ENCODE measurements at places on chromosomes 3 and 15. TPM values are rescaled to one million over a fixed set of nuclear protein-coding genes. Genes with fewer than 3 reads are reported as not detected.

DNA sequence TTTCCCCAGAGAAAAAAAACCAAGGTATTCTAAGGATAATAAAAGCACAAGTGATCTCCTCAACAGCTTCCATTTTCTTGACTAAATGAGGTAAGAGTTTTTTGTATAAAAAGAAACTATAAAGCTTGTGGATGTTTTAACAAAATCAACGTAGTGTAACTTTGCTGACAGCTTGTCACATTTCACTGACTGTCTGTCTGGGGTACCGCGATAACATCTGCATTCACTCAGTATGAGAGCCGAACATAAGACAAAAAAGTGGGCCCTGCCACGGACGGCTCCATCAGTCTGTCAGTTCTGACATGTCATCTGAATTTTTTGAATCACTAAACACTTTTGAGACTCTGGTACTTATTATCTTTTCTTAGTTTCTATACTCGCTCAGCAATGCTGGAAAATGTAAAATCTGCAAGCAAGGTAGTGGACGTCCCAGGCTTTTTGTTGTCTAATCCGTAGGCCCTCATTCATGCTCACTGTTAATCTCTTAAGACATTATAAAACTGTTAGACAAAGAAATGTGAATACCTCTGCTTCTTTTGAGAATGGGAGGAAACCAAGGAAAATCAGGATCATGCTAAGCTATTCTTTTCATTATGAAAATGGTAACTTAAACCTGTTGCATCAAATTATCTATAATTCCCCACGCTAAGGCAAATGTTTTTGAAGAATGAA is 307.1 kb downstream of the MECOM start:
- H3K4me1 ChIP-seq, result peaks cover 3% of the 10 kb centered on the region
- H3K27ac ChIP-seq, result no peak overlapping the region
- no peak for DNase-seq
- H3K36me3 ChIP-seq, result no peaks in the 10 kb centered on the region
- no peaks in the 10 kb centered on the region for H3K27me3 ChIP-seq
- no peak overlapping the region for H3K4me3 ChIP-seq

DNA sequence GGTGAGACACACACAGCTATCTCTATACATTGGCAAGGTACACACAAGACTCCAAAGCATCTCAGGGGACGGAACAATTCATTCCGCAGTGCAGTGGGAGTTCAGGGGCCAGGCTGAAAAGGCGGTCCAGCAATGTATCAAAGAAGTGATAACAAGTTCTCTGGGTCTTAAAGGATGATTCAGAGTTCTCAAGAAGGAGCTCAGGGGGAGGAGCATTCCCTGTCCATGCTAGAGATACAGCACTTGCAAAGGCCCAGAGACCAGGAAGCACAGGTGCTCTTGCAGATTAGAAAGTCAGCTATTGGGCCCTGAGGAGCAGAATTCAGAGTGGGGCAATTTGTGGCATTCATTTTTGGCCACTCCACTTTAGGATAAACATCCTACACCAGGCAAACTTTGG is 34.9 kb downstream of the MECOM start:
- H3K4me1 ChIP-seq, result peaks cover 37% of the 10 kb centered on the region
- H3K4me3 ChIP-seq, result no peak overlapping the region
- H3K36me3 ChIP-seq, result no peaks in the 10 kb centered on the region
- H3K27ac ChIP-seq, result no peak overlapping the region
- no peaks in the 10 kb centered on the region for H3K27me3 ChIP-seq

GRCh38 chr3:156817646-156818272 is 8.4 kb upstream of the LEKR1 start:
- H3K4me1 ChIP-seq, result peaks cover 35% of the 10 kb centered on the region
- peak overlapping the region; percentile 66 for H3K4me3 ChIP-seq
- H3K36me3 ChIP-seq, result no peaks in the 10 kb centered on the region
- H3K27me3 ChIP-seq, result no peaks in the 10 kb centered on the region
- DNase-seq, result no peak

GRCh38 chr15:81029414-81030300 is 28.9 kb downstream of the TLNRD1 start:
- H3K27me3 ChIP-seq, result no peaks in the 10 kb centered on the region
- no peak overlapping the region for H3K27ac ChIP-seq
- H3K4me3 ChIP-seq, result no peak overlapping the region
- no peak for DNase-seq

DNA sequence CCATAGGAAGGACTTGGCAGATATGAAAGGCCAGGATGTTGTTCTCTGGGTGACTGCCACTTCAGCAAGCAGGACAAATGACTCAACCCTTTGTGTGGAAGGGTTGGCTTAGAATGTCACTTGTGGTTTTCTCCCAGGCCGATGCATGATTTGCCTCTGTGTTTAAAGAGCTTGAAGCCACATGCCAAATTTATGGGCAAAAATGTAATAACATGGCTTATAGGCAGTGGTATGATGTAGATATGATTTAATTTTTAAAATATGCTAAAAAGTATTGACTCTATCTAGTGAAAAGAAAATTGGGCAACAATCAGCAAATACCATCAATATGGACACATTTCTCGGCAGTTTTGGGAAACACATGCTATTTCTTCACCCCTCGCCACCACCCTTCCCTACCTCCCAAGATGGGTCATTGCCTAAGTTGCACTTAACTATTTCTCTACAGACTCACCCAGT is 114.6 kb downstream of the CYP19A1 start:
- H3K36me3 ChIP-seq, result no peaks in the 10 kb centered on the region
- no peak overlapping the region for H3K27ac ChIP-seq
- no peaks in the 10 kb centered on the region for H3K27me3 ChIP-seq
- DNase-seq, result no peak

DNA sequence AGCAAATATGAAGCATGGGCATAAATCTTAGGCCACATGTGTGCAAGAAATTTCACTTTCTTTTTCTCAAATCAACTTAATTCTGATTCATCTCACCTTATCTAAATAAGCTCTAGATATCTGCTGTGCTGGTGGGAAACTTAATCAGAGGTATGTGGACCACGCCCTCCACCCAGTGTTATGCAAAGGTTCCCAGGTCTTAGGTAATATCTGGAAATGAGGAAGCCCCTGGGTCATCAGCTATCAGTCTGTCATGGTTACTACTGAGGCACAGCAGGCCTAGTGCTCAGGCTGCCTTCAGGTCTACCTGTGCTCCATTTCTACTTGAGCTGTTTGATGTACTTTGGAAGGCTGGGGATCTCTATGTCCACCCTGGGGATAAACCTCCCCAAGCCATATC is 134.4 kb upstream of the KCNH8 start:
- no peaks in the 10 kb centered on the region for H3K36me3 ChIP-seq
- no peak overlapping the region for H3K27ac ChIP-seq
- no peaks in the 10 kb centered on the region for H3K27me3 ChIP-seq
- peaks cover 5% of the 10 kb centered on the region for H3K4me1 ChIP-seq

DNA sequence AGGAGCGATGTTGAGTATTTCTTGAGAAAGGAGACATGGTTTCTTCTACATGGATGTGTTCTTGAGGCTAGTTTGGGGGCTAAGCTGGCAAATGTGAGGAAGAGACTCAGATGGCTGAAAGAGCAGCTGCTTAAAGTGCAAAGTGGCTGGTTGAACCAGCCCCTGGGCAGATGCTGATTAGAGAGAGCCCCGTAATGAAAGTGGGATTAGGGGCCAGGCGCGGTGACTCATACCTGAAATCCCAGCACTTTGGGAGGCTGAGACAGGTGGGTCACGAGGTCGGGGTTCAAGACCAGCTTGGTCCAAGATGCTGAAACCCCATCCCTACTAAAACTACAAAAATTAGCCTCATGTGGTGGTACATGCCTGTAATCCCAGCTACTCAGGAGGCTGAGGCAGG is 75.0 kb upstream of the GCNT3 start:
- H3K36me3 ChIP-seq, result no peaks in the 10 kb centered on the region
- DNase-seq, result no peak
- H3K27me3 ChIP-seq, result no peaks in the 10 kb centered on the region
- H3K4me3 ChIP-seq, result no peak overlapping the region
- H3K4me1 ChIP-seq, result no peaks in the 10 kb centered on the region

- H3K4me3 ChIP-seq, result no peak overlapping the region
- no peaks in the 10 kb centered on the region for H3K36me3 ChIP-seq
- no peaks in the 10 kb centered on the region for H3K27me3 ChIP-seq
- no peak for DNase-seq
- peaks cover 13% of the 10 kb centered on the region for H3K4me1 ChIP-seq
These were observed 40.7 kb upstream of the LYZL4 start for GRCh38 chr3:42451116-42451515.

DNA sequence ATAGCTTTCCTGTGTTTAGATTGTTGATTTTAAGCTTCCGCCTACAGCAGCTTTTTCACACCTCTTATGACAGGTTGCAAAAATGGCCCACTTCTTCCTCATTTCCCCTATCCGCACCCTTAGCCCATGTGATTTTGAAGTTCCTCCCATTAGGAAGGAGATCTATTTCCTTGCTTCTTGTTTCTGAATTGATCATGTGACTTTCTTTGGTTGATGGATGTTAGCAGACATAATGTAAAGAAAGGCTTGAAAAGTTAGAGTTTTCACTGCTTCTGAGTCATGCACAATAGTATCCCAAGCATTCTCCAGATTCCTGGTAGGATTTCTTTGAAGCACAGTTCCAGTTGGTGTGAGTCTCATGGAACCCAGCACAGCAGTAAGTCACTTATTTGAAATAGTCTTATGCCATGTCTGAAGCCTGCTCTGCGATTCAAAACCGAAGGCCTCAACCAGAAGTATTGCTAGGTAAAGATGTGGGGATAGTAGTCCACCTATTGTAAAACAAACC is 76.6 kb downstream of the EDEM1 start:
- DNase-seq, result no peak
- H3K4me3 ChIP-seq, result no peak overlapping the region
- no peak overlapping the region for H3K27ac ChIP-seq
- no peaks in the 10 kb centered on the region for H3K4me1 ChIP-seq

- peaks cover 27% of the 10 kb centered on the region for H3K36me3 ChIP-seq
- DNase-seq, result no peak
- H3K4me3 ChIP-seq, result no peak overlapping the region
- no peaks in the 10 kb centered on the region for H3K27me3 ChIP-seq
These were observed 20.2 kb upstream of the GPX1 start for GRCh38 chr3:49378249-49378895.

DNA sequence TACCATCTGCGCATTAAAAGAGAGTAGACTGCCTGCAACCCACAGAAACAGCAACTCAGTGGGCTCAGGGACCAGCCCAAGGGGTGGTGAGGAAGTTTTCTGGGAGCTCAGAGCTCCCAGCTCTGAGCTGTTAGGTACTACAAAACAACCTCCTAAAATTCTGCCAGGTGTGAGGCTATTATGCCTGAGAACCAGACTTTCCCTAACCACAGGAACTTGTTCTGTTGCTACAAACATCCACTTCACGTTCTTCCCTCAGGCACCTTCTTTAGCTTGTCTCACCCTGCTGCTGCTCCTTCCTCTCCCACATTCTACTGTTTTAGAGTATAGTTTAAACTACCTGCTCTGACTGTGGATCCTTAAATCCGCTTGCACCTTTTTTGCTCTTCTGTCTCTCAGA is 399.4 kb downstream of the ROBO1 start:
- no peak overlapping the region for H3K27ac ChIP-seq
- H3K36me3 ChIP-seq, result no peaks in the 10 kb centered on the region
- peaks cover 8% of the 10 kb centered on the region for H3K4me1 ChIP-seq
- H3K27me3 ChIP-seq, result no peaks in the 10 kb centered on the region
- H3K4me3 ChIP-seq, result no peak overlapping the region

- no peaks in the 10 kb centered on the region for H3K4me1 ChIP-seq
- H3K4me3 ChIP-seq, result no peak overlapping the region
- no peak overlapping the region for H3K27ac ChIP-seq
- H3K36me3 ChIP-seq, result no peaks in the 10 kb centered on the region
- peak; percentile 35 for DNase-seq
- H3K27me3 ChIP-seq, result no peaks in the 10 kb centered on the region
These were observed 67.4 kb downstream of the DTWD1 start for GRCh38 chr15:49688135-49688790.

DNA sequence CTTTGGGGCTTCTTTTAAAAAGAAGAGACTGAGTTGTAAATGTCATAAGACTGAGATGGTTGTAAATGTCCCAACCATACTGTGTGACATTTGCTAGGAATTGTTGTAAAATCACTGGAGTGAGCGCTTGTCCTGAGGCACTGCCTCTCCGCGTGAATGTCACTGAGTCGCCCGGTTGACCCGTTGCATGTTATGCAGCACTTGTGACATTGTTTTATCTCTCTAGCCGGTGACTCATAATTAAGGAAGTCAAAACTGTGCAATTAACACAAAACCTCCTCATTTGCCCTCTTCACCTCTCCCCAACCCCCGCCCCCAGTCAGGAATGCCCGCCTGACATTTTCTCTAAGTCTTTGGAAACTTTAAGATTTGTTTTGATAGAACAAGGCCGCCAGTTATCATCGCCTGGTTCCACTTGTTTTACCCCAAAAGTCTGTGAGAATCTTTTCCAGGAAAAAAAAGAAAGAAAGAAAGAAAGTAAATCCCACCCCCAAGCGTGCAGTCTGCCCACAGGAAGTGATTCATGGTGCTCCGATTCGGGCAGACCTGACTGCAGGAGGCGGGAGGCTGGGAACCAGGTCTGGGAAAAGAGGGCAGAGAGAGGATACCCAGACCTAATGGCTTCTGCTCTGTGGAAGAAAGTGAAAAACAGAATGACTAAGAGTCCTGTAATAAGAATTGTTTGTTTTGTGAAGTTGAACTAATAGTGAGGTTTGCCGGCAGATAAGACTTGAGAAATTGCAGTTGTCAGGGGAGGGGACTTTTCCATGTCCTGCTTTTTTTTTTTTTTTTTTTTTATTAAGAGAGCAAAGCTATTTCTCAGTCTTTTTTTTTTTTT is 84.8 kb downstream of the SMAD3 start:
- H3K4me3 ChIP-seq, result no peak overlapping the region
- no peaks in the 10 kb centered on the region for H3K36me3 ChIP-seq

DNA sequence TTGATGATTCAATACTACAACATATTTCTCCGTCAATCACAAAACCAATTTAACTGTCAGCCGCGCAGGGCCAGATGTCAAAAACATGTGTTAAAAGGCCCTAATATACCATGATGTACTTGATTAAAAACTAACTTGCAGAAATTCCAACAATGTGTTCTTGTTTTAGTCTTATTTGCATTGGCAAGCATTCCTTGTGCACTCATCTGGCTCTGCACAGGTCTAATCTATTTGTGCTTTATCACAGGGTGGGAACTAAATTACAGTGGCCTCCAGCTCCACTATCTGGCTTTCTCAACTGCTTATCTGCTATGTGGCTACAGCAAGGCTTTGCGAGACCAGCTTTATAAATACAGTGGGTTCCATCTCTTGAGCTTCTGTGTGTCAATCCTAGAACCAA is 455.5 kb downstream of the ERC2 start:
- H3K27ac ChIP-seq, result no peak overlapping the region
- no peak overlapping the region for H3K4me3 ChIP-seq
- no peaks in the 10 kb centered on the region for H3K36me3 ChIP-seq
- no peaks in the 10 kb centered on the region for H3K27me3 ChIP-seq
- H3K4me1 ChIP-seq, result peaks cover 9% of the 10 kb centered on the region
- DNase-seq, result peak; percentile 41

GRCh38 chr15:84681831-84682230 is 23.8 kb upstream of the NMB start:
- no peaks in the 10 kb centered on the region for H3K27me3 ChIP-seq
- no peak for DNase-seq
- peaks cover 80% of the 10 kb centered on the region for H3K36me3 ChIP-seq
- H3K4me3 ChIP-seq, result no peak overlapping the region
- no peaks in the 10 kb centered on the region for H3K4me1 ChIP-seq
- no peak overlapping the region for H3K27ac ChIP-seq

Gene SLC38A3
- total RNA-seq, result not detected

Gene IFRD2
- total RNA-seq, result 83.7 TPM

Gene NRG4
- total RNA-seq, result 42.0 TPM

Gene TF
- 1.8 TPM for total RNA-seq

Gene NR2E3
- not detected for total RNA-seq

Gene IL20RB
- total RNA-seq, result 4.2 TPM

Gene FBXO40
- total RNA-seq, result under 0.01 TPM

Gene CFAP91
- total RNA-seq, result 3.7 TPM

Gene PLXNA1
- 28.4 TPM for total RNA-seq

Gene TMIE
- total RNA-seq, result 0.55 TPM

Gene PLCH1
- total RNA-seq, result 18.8 TPM

Gene OPA1
- 57.4 TPM for total RNA-seq

Gene ALG1L2
- total RNA-seq, result not detected

Gene RPL39L
- total RNA-seq, result 3.5 TPM
